Stimulated activated CD4-positive, alpha-beta T cell treated with anti-CD3 and anti-CD28 coated beads, TNF-alpha, amount 100 ng/mL, for 48 hours (primary cell): ENCODE measurements at places on chromosomes 7 and 10.

DNA sequence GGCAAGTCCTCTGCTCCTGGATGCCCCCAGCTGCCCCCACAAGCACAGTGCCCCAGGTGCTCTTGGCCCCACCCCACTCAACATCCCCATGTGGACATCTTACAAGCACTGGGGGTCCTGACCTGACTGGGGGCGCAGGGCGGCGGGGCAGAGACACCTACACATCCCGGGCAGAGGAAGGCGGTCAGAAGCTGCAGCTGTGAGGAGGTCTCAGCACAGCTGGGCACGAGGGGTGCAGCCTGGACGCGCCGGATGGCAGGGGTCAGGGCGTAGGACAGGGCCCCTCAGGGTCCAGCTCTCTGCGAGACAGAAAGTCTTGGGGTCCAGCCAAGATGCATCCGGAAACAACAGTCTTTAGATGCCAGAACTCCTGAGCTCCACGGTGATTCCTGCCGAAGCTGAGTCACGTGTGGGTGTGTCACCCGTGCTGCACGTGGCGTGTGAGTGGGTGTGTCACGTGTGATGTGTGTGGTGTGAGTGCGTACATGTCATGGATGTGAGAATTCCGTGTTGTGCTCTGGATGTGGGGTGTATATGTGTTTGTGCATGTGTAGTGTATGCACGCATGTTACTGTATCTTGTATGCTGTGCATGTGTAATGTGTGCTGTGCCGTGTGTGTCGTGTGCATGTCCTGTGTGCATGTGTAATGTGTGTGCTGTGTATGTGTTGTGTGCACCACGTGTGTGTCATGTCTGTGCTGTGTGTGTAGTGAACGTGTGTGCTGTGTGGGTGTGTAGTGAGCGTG lies 5.1 kb downstream of the VENTX start:
- no peak for DNase-seq

- DNase-seq = no peak
Measured at GRCh38 chr7:143023047-143023446, 3.9 kb downstream of the OR9A2 start.

DNA sequence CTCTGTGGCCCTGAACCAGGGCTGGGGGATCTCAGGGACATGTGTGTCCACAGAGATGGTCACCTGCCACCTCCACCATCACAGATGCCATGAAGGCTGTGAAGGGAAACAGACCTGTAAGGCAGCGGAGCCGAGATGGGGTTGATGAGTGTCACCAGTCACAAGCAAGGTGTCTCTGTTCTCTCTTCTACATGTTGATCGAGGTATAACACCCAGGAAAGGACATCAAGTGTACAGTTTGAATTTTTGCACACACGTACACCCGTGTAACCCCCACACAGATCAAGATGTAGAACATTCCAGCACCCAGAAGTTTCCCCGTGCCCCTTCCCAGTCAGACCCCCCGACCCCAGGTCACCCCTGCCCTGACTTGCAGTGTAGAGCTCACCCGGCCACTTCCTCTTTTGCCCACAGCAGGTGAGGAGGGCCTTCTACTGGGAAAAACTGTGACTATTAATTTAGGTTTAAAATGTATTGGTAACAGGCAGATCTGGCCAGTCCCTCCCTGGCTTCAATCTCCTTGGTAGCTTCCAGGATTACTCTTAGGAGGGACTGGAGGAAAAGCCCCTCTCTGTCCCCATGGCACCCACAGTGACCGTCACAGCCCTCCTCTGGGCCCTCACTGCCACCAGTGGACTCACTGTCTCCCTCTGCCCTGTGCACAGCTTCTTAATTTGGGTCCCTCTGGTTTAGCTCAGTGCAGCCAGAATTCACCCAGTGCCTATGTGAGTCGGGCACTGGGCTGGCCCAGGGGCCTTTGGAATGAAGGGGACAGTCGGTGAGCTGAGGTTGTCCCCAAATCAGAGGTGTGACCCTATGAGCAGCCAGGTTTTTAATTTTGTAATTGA lies 108.2 kb downstream of the LHPP start:
- DNase-seq = no peak

- no peak for DNase-seq
Measured at GRCh38 chr10:84593506-84593905, 265.1 kb downstream of the CCSER2 start.

DNA sequence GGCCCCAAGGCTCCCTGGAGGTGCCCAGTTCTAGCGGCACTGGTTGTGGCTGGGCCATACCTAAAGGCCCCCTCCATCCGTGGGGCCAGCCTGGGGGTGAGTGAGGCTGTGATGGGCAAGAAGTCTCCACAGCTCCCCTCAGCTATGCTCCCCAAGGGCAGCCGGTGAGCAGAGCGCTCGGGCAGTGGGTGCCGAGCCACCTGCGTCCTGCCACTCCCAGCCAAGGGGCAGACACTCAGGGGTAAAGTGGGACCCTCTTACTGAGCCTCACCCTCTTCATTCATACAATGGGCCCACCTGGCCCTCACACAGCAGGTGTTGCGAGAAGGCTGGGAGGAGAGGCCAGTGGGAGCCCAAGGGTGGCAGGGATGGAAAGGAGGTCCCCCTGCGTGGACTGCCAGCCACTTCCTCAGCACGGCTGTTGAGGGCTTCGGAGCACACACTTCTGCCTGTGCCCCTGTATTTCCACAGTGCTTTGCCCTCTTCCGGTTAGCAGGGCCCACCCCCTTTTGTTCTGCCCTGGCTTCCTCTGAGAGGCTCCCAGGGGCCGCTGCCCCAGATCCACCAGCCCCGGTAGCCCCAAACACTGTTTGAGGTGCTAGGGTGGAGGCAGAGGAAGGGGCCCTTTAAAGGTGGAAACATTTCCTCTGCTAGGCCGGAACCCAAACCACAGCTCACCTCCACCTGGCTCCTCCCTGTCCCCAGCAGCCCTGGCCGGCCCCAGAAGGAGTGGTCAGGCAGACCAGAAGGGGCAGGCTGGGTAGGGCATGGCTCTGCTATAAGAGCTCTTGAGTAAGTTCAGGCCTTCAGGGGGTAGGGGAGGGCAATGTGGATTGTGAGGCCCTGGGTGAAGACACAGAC lies 16.4 kb upstream of the C10orf105 start:
- DNase-seq = no peak
